ENCODE measurements at places on chromosomes 13 and 19.

GRCh38 chr13:25415241-25415640 is 43.5 kb downstream of the ATP8A2 start:
- no peak for DNase-seq

DNA sequence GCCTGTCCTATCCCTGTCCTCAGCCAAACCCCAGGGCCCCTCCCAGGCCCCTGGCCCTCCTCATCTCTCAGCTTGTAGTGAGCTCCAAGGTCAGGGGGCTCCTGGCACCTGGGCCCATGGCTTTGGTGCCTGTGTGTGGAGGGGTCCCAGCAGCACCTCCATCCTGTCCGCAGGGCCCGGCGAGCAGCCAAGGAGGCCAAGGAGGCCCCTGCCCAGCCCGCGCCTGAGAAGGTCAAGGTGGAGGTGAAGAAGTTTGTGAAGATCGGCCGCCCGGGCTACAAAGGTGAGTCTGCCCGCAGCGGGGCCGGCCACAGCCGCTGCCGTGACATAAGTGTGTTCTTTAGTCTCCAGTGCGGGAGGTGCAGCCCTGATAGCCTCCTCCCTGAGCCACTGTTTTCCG is 3.9 kb upstream of the AMH start:
- no peak for DNase-seq

- no peak for DNase-seq
These were observed 17.5 kb downstream of the ZC3H13 start for GRCh38 chr13:46035066-46035465.

GRCh38 chr13:87356314-87356713 is 314.9 kb upstream of the SLITRK5 start:
- no peak for DNase-seq

DNA sequence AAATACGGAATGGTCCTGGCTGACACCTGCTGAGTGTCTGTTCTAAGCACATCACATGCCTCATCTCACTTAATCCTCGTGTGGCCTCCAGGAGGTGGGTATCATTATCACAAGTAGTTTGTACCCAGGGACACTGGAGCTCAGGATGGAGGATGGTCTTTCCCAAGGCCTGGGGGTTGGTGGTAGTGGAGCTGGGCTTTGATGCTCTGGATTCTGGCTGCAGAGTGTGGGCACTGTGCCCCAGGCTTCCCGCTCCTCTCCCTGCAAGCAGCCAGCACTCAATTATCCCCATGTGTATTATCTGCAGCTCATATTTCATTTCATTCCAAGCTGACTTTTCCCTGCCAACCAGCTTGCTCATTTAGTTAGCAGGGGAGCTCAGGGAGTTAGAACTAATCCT is 52.1 kb downstream of the SIAH3 start:
- DNase-seq = no peak

- DNase-seq = no peak
These were observed 243.6 kb downstream of the NDFIP2 start for GRCh38 chr13:79724348-79725103.

DNA sequence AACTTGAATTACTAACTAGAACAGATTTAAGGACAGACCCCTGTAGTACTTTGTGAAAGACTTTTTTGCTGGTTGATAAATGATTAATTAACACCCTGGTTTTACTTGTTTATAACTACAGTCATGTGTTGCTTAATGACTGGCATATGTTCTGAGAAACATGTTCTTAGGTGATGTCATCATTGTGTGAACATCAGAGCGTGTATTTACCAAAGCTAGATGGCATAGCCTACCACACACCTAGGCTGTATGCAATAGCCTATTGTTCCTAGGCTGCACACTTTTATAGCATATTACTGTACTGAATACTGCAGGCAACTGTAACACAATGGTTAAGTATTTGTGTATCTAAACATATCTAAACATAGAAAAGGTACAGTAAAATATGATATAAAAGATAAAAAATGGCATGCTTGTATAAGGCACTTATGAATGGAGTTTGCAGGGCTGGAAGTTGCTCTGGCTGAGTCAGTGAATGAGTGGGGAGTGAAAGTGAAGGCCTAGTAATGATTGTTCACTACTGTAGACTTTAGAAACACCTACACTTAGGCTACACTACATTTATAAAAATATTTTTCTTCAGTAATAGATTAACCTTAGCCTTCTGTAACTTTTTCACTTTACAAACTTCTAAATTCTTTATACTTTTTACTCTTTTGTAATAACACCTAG is 260.3 kb downstream of the KCNRG start:
- DNase-seq = no peak

DNA sequence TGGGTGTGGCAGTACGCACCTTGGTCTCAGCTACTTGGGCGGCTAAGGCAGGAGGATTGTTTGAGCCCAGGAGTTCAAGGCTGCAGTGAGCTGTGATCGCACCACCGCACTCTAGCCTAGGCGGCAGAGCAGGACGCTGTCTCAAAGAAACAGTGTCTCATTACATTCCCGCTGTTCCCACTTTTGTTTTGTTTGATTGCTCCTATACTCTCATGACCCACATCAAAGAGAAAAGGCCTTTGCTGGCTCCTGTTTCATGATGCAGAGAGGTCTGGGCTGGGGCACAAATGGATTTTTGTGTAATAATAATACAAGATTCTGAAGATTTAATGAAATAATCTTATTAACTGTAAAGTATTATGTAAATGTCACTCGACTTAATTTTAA is 85.7 kb downstream of the LACC1 start:
- DNase-seq = no peak

DNA sequence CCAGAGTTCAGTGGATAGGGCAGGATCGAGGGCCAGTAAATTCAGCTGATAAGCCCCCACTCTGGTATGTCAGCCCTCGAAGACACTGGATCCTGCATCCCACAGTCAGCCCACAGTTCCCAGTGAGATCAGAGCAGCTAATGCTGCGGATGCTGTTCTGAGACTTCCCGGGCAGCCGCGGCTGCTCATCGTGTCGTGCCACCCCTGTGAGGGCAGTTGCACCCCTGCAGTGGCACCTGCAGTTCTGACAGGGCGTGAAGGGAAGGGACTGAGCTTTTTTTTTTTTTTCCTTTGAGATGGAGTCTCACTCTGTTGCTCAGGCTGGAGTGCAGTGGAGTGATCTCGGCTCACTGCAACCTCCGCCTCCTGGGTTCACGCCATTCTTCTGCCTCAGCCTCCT is 7.5 kb upstream of the EPN1 start:
- no peak for DNase-seq

DNA sequence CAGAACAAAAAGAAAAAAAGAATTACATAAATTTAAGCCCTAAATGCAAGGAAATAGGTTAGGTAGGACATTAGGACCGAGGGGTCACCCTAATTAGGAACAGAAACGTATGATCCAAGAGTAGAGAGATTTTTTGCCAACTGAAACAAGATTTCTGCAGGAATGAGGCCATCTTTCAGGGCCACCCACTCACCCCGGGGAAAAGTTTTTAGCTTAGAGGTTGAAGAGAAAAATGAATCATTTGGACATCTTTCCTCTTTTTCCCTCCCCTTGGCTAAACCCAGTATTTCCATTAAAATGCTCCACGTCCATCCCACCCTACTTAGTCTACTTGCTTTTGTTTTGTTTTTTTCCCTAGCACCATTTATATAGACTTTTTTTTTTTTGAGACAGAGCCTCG is 10.6 kb upstream of the PNMA8A start:
- no peak for DNase-seq

DNA sequence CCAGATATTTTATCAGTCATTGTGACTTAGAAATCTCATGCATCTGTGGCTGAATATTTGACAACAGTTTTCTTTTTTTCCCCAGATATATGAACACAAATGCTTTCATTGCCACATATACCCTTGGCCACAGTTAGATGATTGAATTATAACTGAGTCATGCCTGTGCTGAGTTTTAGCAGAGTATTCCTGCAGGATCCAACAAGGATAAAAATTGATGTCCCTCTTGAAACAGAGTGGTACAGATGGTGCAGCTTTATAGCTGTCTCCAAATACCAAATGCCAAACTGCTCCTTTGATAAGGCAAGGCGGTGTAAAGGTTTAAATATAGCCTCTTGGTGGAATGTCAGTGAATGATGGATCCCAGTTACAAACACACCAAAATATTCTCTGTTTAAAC is 428.5 kb downstream of the GPC6 start:
- no peak for DNase-seq

DNA sequence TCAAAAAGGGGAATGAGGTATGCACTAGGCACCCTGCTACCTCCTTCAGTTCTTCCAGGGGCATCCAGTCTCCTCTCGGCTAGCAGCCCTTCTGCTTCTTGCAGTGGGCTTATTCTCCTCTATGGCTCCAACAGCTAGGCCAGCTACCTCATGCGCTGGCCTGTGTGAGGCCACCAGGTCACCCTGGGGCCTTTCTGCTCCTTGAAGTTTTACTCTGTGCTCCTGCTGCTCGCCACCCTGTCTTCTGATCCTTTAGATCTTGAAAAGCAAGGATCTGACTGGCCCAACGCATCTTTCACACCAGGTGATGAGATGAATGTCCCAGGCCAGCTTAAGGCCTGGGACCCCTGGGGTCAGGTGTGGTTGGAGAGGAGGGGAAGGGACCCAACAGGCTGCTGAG is 66.2 kb downstream of the RUBCNL start:
- no peak for DNase-seq

- DNase-seq = no peak
These were observed 2.2 kb downstream of the ZNF83 start for GRCh38 chr19:52635786-52636570.

DNA sequence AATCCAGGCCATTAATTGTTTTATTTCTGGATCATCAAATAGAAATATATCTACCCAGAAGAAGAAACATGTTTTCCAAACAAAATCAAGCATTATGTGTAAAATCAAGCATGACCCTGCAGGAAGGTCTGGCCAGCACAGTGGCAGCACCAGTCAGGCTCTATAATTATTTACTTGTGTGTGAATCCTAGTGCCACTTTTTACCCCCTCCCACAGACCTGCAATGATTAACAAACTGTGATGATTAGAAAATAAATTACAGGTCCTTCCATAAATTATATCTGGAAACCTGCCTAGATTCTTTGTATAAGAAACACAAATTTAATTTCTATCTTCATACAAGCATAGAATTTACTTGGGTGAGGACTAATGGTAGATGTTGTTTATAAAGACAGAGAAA is 186.1 kb downstream of the GPC6 start:
- no peak for DNase-seq

- DNase-seq = no peak
These were observed 564.8 kb upstream of the SLITRK1 start for GRCh38 chr13:84446972-84447639.
